CD8-positive, alpha-beta memory T cell (primary cell): ENCODE measurements at places on chromosomes 2 and 18. TPM values are rescaled to one million over a fixed set of nuclear protein-coding genes. Genes with fewer than 3 reads are reported as not detected.

Gene TMEM247
- total RNA-seq: not detected

- DNase-seq: no peak
Measured at GRCh38 chr2:39732482-39732881, 46.6 kb downstream of the THUMPD2 start.

DNA sequence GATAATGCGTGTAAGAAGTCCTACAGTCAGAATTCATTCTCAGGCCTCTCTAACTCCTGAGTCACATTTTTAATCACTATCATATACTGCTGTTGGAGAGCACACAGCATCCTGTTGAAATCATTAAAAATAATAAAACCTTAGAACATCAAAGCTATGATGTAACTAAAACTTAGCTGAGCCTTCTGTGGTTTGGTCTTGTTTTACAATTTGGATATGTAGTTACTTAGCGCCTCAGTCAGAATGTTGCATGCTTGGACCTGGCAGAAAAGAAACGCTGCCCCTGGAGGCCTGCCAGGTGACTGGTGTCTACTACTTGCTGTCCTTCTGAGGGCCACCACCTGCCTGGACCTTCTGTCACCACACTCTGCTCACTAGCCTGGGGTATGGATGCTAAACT, 261.1 kb upstream of the RASGRP3 start:
- no peak for DNase-seq

GRCh38 chr2:127826047-127826446, 15.1 kb upstream of the WDR33 start:
- no peak for DNase-seq

GRCh38 chr2:445896-446295, 158.0 kb upstream of the ALKAL2 start:
- no peak for DNase-seq

DNA sequence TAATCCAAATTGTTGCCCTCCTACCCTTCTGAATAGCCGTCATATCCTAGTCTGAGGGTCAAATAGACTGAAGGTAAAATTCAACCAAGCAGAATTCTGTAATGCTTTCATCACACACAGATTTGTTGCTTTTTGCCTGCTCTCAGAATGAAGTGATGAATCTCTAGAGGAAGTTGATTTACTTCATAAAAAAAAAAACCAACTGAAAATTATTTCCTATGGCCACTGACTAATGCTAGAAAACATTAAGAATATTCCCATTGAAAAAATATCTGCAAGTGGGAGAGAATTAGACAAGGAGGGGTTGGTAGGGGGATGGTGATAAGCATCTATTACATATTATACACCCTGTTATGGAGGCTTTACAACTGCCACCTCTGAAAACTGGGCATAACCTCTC, 2.3 kb upstream of the IL1RL2 start:
- DNase-seq: no peak

Gene NOSTRIN
- not detected for total RNA-seq

Gene PRKD3
- total RNA-seq: 38.4 TPM

- no peak for DNase-seq
Measured at GRCh38 chr2:208361077-208361441, 45.5 kb upstream of the PTH2R start.
